Activated CD8-positive, alpha-beta memory T cell treated with anti-CD3 and anti-CD28 coated beads for 1 hour (primary cell): ENCODE measurements at places on chromosomes 7 and 10.

- DNase-seq = no peak
Measured at GRCh38 chr7:42883950-42884349, 27.9 kb downstream of the C7orf25 start.

- no peak for DNase-seq
Measured at GRCh38 chr10:94630017-94630688, 53.4 kb upstream of the CYP2C18 start.

DNA sequence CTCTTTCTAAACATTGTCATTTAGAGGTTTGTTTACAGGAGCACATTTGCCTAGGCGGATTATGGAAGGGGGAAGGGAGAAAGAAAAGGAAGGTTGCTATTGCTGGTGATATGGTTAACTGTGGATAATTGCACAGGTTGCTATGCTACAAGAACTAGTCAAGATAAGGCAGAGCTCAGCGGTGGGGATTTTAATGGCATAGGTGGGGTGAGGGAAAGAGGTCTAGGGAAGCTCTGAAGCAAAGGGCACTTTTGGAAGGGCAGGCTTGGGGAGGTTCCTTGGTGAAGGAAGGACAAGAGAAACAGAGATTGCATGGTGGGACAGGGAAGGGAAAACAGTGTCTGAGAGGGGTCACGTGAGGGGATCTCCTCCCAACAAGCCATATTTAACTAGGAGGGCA, 19.5 kb downstream of the HYAL4 start:
- DNase-seq = no peak

DNA sequence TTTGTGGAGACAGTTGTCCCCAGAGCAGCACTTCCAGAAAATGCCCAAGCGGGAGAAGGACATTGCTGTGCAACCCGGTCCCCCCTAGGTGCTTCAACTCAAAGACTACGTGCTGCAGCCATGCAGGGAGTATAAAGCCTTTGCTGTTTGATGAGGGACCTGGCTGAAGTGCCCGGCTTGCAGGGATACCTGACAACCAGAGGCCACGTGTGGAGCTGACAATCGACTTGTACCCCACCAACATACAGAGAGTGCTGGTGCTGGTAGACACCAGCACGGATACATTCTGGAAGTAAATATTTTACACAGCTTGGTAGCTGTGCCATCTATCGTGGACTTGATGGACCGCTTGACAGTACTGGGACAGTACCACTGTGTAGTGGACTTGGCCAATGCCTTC, 240.6 kb downstream of the CACNA2D1 start:
- DNase-seq = no peak

DNA sequence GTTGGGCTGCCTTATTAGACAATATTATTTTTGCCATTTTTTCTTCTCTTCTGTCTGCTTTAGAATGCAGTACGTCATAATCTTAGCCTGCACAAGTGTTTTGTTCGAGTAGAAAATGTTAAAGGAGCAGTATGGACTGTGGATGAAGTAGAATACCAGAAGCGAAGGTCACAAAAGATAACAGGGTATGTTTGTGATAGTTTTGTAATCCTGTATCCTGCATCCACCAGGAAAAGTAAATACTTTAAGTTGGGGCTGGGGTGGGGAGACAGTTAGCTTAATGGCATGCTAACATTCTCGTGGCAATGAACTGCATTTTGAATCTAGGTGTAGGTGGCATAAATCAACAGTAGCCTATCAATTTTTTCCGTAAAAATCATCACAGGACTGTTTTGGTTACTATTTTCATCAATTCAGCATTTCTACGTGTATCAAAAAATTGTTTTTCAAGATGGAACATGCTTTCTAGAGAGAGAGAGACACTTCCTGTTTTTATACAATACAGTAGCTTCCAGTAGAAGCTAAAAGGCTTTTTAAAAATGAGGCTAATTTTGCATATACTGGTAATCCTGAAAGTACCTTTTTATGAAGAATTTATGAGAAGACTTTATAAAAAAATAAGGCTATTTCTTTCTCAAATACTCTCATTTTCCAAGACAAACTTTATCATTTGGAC, 247.5 kb downstream of the FOXP2 start:
- DNase-seq = no peak

DNA sequence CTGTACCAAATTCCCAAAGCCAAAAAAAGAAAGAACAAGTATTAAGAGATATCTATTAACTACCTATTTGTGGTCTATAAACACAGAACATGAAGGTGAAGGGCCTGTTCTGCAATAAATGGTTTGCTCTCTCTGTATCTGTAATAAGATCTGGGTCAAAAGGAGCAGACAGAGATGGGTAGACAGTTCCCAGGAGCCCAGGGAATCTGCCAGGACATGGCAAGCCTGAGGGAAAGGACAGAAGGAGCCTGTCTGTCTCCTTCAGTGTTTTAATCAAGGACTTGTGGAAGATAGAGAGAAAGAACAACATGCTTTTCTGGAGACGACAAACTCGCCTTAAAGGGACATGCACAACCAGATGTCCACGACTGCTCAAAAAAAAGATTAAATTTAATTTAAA, 165.7 kb downstream of the ELMO1 start:
- no peak for DNase-seq
